Mesenchymal stem cell (in vitro differentiated cells and primary cell): ENCODE measurements at places on chromosomes 1 and 21.

DNA sequence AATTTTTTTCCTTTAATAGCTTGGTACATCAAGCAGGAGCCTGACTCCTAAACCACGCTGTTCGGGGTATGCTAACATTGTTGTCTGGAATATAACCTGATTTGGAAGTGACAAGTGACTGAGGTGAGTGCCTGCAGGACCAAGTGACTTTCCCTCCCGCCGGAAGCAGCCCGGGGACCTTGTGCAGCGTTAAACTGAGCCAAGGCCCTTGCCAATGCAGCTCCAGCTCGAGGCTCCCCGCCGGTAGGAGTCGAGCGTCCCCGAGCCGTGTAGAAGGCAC is 716 bp upstream of the MTARC1 start:
- DNase-seq: no peak
- no peaks in the 10 kb centered on the region for H3K36me3 ChIP-seq
- peak overlapping the region; percentile 71 for H3K4me3 ChIP-seq

GRCh38 chr21:46295996-46296752 is 10.0 kb downstream of the YBEY start:
- no peak for DNase-seq
- H3K4me3 ChIP-seq: peak overlapping the region; percentile 67
- H3K27me3 ChIP-seq: no peaks in the 10 kb centered on the region
- peaks cover 14% of the 10 kb centered on the region for H3K4me1 ChIP-seq
- H3K36me3 ChIP-seq: peaks cover 27% of the 10 kb centered on the region

GRCh38 chr1:65538086-65538485 is 117.6 kb downstream of the LEPR start:
- H3K4me1 ChIP-seq: no peaks in the 10 kb centered on the region
- DNase-seq: no peak
- no peak overlapping the region for H3K4me3 ChIP-seq
- no peaks in the 10 kb centered on the region for H3K27me3 ChIP-seq
- H3K36me3 ChIP-seq: no peaks in the 10 kb centered on the region

GRCh38 chr1:228453614-228454013 is 33.6 kb upstream of the RNF187 start:
- H3K4me1 ChIP-seq: peaks cover 10% of the 10 kb centered on the region
- no peak overlapping the region for H3K27ac ChIP-seq
- DNase-seq: no peak
- H3K36me3 ChIP-seq: no peaks in the 10 kb centered on the region
- H3K4me3 ChIP-seq: no peak overlapping the region

GRCh38 chr1:53334312-53334711 is 6.4 kb upstream of the LRP8 start:
- H3K27ac ChIP-seq: no peak overlapping the region
- no peak for DNase-seq
- no peaks in the 10 kb centered on the region for H3K36me3 ChIP-seq
- no peak overlapping the region for H3K4me3 ChIP-seq
- no peaks in the 10 kb centered on the region for H3K4me1 ChIP-seq

- no peaks in the 10 kb centered on the region for H3K36me3 ChIP-seq
- DNase-seq: no peak
These were observed 310.0 kb downstream of the LMO4 start for GRCh38 chr1:87638636-87639035.

GRCh38 chr1:151568626-151569088 is 28.5 kb downstream of the TUFT1 start:
- peaks cover 7% of the 10 kb centered on the region for H3K4me1 ChIP-seq
- no peaks in the 10 kb centered on the region for H3K27me3 ChIP-seq
- no peak overlapping the region for H3K27ac ChIP-seq
- no peak overlapping the region for H3K4me3 ChIP-seq
- no peak for DNase-seq
- peaks cover 62% of the 10 kb centered on the region for H3K36me3 ChIP-seq

- no peak overlapping the region for H3K4me3 ChIP-seq
- H3K4me1 ChIP-seq: peaks cover 5% of the 10 kb centered on the region
- no peaks in the 10 kb centered on the region for H3K36me3 ChIP-seq
- no peak overlapping the region for H3K27ac ChIP-seq
- H3K27me3 ChIP-seq: no peaks in the 10 kb centered on the region
These were observed 8.7 kb upstream of the MAP3K7CL start for GRCh38 chr21:29121759-29122158.

DNA sequence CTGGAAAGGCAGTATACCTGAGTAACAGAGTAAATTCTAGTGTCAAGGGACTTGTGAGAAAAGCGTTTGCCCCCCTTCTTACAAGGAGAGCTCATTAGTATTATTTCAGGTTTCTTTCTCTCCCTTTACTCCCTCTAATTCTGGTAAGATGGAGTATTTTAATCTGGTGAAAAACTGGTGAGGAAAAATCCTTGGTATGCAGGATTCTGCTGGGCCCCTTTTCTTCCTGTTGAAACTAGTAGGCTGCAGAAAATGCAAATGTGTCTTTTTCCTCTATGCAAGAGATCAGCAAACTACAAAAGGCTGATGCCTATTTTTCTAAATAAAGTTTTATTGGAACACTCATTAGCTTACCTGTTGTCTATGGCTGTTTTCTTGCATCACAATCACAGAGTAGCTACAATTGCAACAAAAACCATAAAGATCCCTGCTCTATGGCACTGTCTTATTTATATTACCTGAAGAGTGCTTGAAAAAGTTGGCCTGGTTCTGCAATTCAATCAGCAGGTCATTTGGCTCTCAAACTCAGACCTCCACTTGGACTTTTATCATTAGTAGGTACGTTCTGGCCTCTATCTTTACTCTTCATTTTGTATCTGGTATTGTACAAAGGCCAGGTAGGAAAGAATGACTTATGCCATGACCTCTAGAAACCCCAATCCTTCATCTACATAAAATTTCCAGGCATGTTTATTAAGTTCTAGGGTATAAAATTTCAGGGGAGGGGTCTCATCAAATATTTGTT is 109.6 kb downstream of the AKT3 start:
- H3K4me3 ChIP-seq: no peak overlapping the region
- peak overlapping the region; percentile 67 for H3K27ac ChIP-seq
- DNase-seq: peak; percentile 16
- H3K27me3 ChIP-seq: no peaks in the 10 kb centered on the region

DNA sequence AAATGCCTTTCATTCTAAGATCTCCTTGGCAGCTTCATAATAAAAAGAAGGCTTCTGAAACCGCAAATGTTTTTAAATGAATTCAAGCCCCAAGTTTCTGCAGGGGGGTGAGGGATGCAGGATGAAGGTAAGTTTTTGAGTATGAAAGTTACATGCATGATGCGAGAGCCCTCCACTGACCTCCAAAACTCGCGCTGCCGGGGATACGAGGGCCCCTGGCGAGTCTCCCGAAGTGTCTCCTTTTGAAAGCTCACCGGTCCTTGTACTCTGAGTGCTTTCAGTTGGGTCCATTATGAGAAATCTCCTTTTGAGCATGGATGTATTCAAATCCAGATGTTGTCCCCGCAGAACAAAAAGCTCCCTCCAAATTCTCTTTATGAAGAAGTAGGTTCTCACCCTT is 18.9 kb upstream of the ZC3H12A start:
- H3K27me3 ChIP-seq: no peaks in the 10 kb centered on the region
- peaks cover 6% of the 10 kb centered on the region for H3K4me1 ChIP-seq
- peaks cover 18% of the 10 kb centered on the region for H3K36me3 ChIP-seq
- no peak overlapping the region for H3K4me3 ChIP-seq

DNA sequence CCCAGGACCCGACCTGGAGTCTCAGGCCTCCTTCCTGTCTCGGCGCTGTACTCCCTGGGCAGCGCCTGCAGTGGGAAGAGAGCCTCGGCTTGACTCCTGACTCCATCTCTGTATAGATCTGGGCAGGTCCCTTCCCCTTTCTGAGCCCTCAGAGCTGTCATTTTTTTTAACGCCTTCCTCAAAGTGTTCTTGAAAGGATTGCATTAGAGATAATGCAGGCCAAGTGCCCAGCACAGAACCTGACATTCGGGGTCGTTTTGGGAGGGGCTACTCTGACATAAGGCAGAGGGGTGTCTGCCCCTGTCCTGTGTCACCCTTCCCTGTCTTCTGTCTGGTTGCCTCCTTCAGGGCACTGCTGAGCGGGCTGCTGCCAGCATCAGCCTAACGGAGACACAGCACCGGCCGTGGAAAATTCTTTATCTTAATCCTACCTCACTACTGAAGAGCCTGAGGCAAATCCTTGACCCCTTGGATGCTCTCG is 271.6 kb downstream of the TRABD2B start:
- H3K27me3 ChIP-seq: peaks cover 75% of the 10 kb centered on the region
- no peaks in the 10 kb centered on the region for H3K4me1 ChIP-seq
- H3K4me3 ChIP-seq: peak overlapping the region; percentile 53
- no peak overlapping the region for H3K27ac ChIP-seq
- no peak for DNase-seq

DNA sequence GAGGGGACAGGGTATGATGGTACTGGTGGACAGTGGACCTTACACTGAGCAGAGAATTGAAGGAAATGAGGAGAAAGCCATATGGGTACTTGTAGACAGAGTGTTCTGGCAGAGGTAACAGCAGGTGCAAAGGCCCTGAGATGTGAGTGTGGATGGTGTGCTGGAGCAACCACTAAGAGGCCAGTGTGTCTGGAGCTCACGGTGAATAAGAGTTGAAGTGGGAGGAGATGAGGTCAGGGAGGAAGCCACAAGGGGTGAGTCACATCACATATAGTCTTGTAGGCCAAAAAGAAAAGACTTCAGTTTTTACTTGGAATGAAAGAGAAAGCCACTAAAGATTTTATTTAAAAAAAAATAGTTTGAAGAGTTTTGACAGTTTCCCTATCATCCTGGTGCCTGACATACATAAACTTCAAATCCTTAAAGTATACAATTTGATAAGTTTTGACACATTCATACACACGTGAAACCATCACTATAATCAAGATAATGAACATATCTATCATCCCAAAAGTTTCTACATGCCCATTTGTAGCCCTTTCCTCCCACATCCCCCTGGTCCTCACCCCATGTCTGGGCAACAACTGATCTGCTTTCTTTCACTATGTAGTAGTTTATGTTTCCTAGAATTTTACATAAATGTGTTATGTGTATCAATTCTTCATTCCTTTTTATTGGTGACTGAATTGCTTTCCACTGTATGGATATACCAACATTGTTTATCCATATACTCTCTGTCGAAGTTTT is 148.4 kb downstream of the GPATCH2 start:
- H3K4me1 ChIP-seq: no peaks in the 10 kb centered on the region
- H3K36me3 ChIP-seq: peaks cover 20% of the 10 kb centered on the region
- DNase-seq: peak; percentile 78
- H3K27ac ChIP-seq: no peak overlapping the region
- no peaks in the 10 kb centered on the region for H3K27me3 ChIP-seq
- H3K4me3 ChIP-seq: no peak overlapping the region

GRCh38 chr1:19811206-19811851 is 3.8 kb downstream of the RNF186 start:
- no peak overlapping the region for H3K4me3 ChIP-seq
- no peaks in the 10 kb centered on the region for H3K36me3 ChIP-seq
- no peaks in the 10 kb centered on the region for H3K27me3 ChIP-seq
- DNase-seq: peak; percentile 44

DNA sequence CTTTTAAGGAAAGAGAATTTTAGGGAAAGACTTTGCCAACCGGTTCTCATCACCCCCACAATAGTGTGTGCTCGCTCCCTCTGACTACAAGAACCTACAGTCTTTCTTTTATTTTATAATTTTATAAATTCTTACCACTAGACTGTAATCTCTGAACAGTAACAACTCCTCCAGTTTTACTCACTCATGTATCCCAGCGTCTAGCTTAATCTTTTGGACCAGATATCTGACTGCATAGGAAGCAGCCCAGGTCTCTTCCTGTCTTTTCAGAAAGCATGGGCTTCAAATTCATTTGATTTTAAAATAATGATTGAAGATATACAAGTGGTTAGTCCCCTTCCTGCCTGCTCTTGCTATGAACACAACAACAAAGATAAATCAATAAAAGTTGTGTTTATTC is 19.0 kb upstream of the DUSP10 start:
- H3K27me3 ChIP-seq: no peaks in the 10 kb centered on the region
- H3K27ac ChIP-seq: no peak overlapping the region
- no peak overlapping the region for H3K4me3 ChIP-seq
- DNase-seq: no peak

- H3K36me3 ChIP-seq: peaks cover 6% of the 10 kb centered on the region
- H3K27me3 ChIP-seq: no peaks in the 10 kb centered on the region
- H3K27ac ChIP-seq: no peak overlapping the region
- H3K4me1 ChIP-seq: no peaks in the 10 kb centered on the region
These were observed 15.3 kb downstream of the AKR7A3 start for GRCh38 chr1:19273106-19273843.

DNA sequence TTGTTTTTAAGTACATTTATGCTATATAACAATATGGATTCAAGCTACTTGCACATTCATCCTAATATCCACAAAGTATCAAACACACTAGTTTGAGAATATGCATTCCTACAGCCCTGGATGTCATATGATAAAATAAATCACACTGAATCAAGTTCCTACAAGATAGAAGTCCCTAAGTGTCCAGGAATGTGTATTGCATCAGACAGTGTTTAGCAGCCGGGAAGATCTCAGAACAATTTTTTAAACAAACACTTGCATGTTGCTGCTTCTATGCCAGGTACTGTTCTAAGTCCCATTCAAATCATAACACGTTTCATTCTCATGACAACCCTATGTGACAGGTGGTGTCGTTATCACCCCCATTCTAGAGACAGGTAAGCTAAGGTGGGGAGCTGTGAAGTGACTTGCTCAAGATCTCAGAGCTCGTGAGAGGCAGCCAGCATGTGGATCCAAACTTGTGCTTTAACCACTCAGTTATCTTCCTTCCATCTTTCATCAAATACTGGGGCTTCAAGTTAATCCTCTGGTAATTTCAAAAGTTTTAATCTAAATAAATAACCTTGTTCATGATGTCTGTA is 68.3 kb upstream of the KIF26B start:
- H3K4me1 ChIP-seq: peaks cover 9% of the 10 kb centered on the region
- no peak overlapping the region for H3K27ac ChIP-seq
- H3K4me3 ChIP-seq: no peak overlapping the region
- no peaks in the 10 kb centered on the region for H3K27me3 ChIP-seq
- H3K36me3 ChIP-seq: peaks cover 7% of the 10 kb centered on the region
- DNase-seq: peak; percentile 81

DNA sequence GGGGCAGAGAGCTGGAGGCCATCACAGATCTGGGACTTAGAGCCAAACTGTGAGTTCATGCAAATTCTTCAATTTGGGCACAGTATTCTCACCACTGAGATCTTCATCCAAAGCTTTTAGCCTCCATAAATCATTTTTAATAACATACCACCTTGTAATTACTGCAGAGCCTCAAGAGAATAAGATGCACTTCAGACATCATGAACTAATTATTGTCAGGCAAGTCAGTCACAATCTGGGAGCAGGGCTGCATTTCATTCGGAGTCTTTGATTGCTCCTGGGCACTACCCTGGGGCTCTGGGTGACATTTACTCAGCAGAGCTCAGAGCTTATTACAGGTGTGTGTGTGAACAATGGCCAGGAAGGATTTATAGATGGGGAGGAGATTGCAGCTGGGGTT is 623.7 kb downstream of the PTPRU start:
- H3K4me1 ChIP-seq: peaks cover 8% of the 10 kb centered on the region
- H3K4me3 ChIP-seq: no peak overlapping the region
- DNase-seq: no peak
- H3K27ac ChIP-seq: no peak overlapping the region
- no peaks in the 10 kb centered on the region for H3K36me3 ChIP-seq
